ENCODE measurements at places on chromosomes 2 and 18.

DNA sequence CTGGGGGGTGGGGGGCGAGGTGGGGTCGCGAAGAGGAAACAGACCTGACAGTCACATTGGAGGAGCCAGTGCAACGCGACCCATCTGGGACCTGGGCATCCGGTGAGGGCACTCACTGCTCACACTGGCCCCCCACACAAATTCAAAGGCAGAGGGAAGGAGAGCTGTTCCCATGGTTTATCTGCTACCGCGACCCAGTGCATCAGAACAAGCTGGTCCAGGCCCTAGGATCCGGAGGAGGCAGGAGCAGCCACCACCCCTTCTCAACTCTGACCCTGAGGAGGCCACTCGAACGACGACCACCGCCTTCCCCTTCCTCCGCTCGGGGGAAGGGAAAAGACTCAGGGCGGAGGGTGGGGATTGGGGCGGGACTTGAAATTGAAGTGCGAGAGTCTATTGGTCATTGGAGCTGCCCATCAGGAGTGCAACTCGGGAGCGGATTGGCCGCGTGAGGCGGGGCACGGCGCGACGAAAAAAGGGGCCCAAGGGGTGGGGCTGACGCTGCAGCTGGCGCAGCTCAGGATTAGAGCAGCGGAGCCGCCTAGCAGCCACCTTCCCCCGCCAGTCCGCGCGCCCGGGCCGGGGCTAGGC, at the start of gene CDK5R2:
CDK5R2 (plus strand) TSS at position 526 of the 591 bp plus-strand sequence. CDS start 155 bp downstream, outside the sequence.
- no peak for DNase-seq

- DNase-seq: no peak
Measured at GRCh38 chr2:72810165-72810564, 15.7 kb downstream of the EXOC6B start.

GRCh38 chr18:79596446-79597175, 83.0 kb upstream of the CTDP1 start:
- no peak for DNase-seq

DNA sequence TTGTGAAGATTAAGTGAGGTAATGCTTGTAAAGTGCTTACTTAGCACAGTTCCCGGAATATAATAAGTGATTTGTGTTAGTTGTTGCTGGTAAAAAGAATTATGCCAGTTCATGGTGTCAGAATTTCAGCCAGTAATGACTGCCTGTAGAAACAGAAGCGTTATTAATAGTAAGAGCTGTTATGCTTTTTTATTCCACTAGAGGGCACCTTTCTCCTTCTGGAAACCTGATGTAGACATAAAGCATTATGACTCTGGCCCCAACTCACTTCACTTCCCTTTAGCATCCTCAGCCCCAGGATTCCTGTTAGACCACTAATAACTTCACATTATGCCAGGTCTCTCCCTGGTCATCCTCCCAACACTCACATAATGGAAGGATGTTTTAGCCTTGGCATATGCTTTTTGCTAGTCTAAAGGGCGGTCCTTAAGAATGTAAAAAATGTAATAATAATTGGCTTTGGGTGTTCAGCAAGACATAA, 34.9 kb downstream of the C18orf54 start:
- DNase-seq: no peak

DNA sequence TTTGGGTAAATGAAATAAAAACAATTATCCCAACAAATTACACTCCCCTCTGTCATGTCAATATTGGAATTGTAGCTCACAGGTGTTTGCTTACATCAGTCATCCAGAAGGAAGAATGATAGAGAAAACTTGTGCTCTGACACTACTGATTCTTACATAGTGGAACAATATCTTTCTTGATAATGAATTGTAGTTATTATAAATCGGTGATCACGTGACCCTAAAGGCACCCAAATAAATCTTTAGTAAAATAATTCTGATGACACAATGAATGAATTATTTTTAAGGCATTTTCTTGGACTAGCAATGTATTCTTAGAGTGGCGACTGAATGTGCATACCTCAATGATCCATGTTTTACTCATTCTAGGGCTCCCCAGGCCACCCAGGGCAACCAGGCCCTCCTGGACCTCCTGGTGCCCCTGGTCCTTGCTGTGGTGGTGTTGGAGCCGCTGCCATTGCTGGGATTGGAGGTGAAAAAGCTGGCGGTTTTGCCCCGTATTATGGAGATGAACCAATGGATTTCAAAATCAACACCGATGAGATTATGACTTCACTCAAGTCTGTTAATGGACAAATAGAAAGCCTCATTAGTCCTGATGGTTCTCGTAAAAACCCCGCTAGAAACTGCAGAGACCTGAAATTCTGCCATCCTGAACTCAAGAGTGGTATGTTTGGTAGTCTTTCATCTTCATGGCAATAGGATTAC, 34.5 kb downstream of the COL3A1 start:
- DNase-seq: no peak
